ENCODE measurements at places on chromosomes 2 and 18.

DNA sequence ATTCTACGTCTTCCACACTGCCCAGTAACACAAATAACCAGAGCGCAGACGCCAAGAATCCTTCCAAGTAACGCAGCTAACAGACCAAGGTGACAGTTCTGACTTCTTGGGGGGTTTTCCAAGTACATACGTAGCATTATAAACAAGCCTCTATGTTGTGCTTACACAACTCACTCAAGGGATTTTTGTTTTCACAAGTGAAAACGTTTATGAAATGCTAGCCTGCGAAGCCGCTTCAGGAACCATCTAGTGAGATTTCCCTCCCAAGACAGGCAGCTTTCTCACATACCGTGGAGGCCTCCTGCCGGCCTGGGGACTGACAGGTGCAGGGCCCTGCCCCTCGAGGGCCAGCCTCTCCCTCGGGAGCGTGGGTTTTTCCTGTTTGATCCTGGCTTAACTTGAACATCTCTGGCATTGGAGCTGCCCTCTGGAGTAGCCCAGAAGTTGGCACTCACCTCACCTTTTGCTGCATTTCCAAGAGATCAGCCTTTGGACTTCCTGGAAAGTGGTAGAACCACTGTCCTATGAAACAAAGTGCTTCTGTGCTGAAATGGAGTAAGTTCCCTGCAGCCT lies 151.1 kb downstream of the MBP start:
- DNase-seq: no peak

DNA sequence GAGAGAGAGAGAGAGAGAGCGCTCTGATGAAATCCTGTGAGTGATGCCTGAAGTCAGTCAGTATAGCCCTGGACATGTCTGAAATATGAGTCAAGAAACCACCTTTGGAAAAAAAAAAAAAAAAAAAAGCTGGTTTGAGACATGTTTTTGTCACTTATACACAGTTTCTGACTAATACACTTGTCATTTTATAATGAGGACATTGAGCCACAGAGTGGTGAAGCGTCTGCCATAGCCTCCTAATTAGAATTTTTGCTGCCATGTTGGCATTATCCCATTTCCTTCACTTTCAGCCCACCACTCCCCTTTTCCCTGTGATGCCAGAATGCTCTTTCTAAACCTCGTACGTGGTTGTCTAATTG lies 15.7 kb upstream of the MYO3B start:
- DNase-seq: no peak

GRCh38 chr2:152042636-152043615 lies 55.9 kb downstream of the CACNB4 start:
- DNase-seq: no peak

GRCh38 chr2:180763263-180763989 lies 217.0 kb upstream of the UBE2E3 start:
- DNase-seq: no peak

DNA sequence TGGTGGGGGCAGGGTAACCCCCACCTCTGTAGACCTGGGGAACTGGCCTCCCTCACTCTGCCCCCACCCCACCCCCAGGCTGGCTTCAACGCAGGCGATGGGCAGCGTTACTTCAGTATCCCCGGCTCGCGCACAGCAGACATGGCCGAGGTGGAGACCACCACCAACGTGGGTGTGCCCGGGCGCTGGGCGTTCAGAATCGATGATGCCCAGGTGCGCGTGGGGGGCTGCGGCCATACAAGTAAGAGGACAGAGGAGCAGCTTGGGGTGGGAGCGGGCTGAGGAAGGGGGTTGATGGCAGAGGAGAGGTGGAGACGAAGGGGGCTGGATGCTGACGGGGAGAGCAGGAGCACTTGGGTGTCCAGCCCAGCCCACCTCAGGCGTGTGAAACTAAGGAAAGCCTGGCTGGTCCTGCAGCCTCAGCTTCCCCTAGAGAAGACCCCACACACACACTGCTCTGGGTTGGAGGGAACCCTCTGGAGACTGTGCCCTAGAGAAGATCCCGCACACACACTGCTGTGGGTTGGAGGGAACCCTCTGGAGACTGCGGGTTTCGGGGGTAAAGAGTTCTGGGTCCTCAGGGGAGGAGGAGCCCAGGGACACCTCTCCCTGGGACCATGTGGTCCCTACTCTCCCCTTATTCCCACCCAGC lies 36.2 kb downstream of the SNED1 start:
- no peak for DNase-seq

- no peak for DNase-seq
These were observed 63.9 kb downstream of the PARD6G start for GRCh38 chr18:80183273-80184050.

- no peak for DNase-seq
These were observed 33.6 kb upstream of the MYCN start for GRCh38 chr2:15906778-15907177.

- DNase-seq: no peak
These were observed 74.1 kb downstream of the PSMG2 start for GRCh38 chr18:12776821-12777471.

DNA sequence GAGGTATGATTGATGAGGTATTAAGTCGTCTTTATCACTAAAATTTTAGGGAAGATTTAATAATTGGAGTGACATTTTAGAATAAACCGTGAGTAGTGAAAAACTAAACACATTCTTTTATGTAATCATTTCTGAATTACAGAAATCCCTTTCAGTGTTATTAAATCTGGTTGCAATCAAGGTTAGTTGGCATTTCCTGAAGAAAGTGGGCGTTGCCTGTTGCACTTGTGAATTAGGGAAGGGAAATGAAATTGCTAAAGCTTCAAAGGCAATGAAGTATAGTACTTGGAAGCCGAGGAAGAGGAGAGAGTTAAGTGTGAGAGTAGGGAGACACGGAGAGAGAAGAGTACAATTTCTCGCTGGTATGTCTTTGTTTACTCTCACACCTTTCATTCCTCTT lies 274.5 kb downstream of the SLC8A1 start:
- no peak for DNase-seq

GRCh38 chr2:199707593-199708185 lies 143.3 kb downstream of the FTCDNL1 start:
- DNase-seq: no peak

- DNase-seq: no peak
These were observed 65.8 kb downstream of the EMILIN2 start for GRCh38 chr18:2912357-2913299.

- DNase-seq: no peak
These were observed 34.1 kb upstream of the GRB14 start for GRCh38 chr2:164655336-164655735.

DNA sequence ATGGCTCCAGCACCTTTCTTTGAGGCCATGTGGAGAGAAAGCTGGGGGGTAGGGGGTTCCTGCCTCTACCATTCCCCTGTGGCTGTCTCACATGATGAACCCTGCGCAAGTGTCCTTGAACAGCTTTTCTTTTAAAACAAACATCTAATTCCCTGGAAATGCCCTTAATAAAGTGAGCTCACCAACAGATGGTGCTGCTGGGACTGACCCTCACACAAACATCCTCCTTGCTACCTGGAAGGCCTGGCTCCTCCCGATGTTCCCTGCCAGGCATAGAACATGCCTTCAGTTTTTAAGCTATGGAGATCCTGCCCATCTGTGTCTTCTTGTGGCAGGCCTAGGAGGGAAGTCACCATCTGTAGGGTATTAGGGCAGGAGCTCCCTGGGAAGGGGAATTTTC lies 60.7 kb upstream of the GATA6 start:
- no peak for DNase-seq
